Smooth muscle cell of the umbilical artery (primary cell): ENCODE measurements at places on chromosomes 1 and 21. TPM values are rescaled to one million over a fixed set of nuclear protein-coding genes. Genes with fewer than 3 reads are reported as not detected.

TMPRSS2 gene
- not detected in 2 replicates for total RNA-seq

COPA gene
- total RNA-seq: 416 and 428 TPM in 2 replicates

OLIG2 gene
- not detected in 2 replicates for total RNA-seq

CELA3A gene
- total RNA-seq: not detected in 2 replicates

ADGRL2 gene
- 31.8 and 47.6 TPM in 2 replicates for total RNA-seq

C21orf58 gene
- 2.4 and 4.8 TPM in 2 replicates for total RNA-seq

PRDX6 gene
- 309 and 546 TPM in 2 replicates for total RNA-seq

OSBPL9 gene
- 79.6 and 96.8 TPM in 2 replicates for total RNA-seq
